ENCODE measurements at places on chromosomes 2 and 18.

DNA sequence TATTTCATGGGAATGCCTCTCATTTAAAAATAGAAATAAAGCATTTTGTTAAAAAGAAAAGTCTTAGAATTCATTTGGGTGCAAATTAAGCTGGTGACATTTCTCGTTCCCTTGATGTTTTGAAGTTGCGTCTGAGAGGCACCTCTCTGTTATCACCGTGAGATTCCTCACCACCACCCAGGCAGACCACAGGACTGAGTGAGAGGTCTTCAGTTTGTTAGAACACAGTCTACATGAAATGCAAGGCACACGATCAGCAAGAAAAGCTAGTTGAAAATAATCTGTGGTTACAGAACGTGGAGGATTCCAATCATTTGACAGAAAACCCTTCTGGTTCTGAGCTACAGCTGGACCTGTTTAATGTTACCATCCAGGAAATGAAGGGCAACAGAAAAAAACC is 116.0 kb downstream of the UXS1 start:
- no peak for DNase-seq

GRCh38 chr18:56563568-56563967 is 74.8 kb downstream of the TXNL1 start:
- DNase-seq, result no peak

DNA sequence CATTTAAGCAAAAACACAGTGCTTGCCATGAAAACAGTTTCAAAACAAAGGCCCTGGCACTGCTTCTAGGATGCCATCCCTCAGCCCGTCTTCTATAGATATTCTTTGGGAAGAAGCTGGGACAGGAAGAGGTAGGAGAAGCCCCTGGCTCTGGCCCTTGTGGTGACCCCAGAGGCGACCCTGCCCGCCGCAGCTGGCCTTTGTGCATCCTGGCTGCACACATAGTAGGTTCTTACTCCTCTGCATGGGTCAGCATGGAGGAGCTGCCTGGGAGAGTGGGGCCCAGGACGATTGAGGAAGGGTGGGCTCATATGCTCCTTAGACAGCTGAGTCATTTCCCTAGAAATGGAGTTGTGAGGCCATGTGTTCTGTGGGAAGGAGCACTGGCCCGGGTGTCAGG is 44.4 kb upstream of the OTOF start:
- no peak for DNase-seq

GRCh38 chr2:176934869-176935415 is 277.7 kb upstream of the HNRNPA3 start:
- DNase-seq, result no peak

DNA sequence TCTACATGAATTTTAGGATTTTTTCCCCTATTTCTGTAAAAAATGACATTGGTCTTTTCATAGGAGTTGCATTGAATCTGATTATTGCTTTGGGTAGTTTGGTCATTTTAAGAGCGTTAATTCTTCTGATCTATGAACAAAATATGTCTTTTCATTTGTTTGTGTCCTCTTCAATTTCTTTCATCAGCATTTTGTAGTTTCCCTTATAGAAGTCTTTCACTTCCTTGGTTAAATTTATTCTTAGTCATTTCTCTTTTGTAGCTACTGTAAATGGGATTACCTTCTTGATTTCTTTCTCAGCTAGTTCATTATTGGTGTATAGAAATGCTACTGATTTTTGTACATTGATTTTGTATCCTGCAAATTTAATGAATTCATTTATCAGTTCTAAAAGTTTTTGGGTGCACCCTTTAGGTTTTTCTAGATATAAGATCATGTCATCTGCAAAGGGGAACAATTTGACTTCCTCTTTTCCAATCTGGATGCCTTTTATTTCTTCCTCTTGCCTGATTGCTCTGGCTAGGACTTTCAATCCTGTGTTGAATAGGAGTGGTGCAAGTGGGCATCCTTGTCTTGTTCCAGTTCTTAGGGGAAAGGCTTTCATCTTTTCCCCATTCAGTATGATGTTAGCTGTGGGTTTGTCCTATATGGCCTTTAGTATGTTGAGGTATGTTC is 36.6 kb upstream of the AAK1 start:
- no peak for DNase-seq

GRCh38 chr2:117997872-117998454 is 15.9 kb downstream of the CCDC93 start:
- DNase-seq, result no peak

DNA sequence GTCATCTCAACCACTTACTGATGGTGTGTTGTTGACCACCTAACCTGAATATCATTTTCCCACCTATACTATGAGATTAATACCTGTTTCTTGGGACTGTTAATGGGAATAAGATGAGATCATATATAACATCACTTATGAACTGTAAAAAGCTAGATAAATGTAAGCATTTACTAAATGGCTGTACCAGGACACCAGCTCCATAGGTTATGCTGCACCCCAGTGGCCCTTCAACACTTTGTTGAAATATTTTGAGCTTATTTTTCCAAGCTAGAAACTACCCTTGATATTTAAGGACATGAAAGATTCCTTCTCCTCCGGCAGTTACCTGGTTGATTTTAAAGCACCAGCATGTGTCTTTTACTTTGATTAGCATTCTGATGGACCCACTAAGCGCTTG is 138.0 kb upstream of the CDCA7 start:
- no peak for DNase-seq

DNA sequence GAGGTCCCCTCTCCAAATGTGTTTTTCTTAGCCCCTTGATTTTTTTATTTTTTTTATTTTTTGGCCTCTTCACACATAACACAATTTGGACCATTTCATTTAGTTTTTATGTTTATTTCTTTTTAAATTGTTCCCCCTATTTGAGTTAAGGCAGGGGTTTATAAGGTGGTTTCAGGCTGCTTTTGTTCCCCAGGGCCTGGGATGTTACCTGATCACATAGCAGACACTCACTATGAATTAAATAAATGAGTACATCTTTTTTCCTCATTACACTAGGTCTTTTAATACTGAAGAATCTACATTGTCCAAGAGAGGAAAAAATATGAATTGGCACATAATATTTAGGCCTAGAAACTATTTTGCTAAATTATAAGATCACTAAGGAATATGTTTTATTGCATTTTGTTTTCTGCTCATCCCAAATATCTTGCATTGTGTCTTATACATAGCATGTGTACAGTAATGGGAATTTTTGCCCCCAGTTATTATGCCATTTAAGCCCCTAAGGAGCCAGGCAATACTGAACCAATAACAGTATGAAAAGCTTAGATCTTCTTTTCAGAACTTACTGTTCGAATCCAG is 112.4 kb upstream of the MAPRE2 start:
- no peak for DNase-seq

DNA sequence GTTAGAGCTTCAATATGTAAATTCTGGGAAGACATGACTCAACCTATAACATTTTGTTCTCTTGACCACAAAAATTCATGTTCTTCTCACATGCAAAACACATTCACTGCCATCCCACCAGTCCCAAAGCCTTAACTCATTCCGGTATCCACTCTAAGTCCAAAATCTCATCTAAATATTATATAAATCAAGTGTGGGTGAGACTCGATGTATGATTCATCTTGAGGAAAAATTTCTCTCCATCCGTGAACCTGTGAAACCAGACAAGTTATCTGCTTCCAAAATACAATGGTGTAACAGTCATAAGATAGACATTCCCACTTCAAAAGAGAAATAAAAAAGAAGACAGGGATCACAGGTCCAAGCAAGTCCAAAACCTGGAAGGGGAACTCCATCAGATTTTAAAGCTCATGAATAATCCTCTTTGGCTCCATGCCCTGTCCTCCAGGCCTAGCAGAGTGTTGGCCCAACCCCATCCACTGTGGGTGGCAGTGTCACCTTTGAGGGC is 101.3 kb downstream of the RAD51AP2 start:
- DNase-seq, result no peak

DNA sequence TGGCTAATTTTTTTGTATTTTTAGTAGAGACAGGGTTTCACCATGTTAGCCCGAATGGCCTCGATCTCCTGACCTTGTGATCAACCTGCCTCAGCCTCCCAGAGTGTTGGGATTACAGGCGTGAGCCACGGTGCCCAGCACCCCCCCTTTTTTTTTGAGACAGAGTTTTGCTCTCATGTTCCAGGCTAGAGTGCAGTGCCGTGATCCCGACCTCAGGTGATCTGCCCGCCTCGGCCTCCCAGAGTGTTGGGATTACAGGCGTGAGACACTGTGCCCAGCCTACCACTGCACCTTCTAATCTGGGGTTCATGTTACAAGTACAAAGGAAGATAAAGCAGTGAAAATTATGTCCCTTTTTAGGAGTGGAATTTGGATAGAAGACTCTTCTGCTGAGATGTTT is 41.5 kb upstream of the CABLES1 start:
- DNase-seq, result no peak

DNA sequence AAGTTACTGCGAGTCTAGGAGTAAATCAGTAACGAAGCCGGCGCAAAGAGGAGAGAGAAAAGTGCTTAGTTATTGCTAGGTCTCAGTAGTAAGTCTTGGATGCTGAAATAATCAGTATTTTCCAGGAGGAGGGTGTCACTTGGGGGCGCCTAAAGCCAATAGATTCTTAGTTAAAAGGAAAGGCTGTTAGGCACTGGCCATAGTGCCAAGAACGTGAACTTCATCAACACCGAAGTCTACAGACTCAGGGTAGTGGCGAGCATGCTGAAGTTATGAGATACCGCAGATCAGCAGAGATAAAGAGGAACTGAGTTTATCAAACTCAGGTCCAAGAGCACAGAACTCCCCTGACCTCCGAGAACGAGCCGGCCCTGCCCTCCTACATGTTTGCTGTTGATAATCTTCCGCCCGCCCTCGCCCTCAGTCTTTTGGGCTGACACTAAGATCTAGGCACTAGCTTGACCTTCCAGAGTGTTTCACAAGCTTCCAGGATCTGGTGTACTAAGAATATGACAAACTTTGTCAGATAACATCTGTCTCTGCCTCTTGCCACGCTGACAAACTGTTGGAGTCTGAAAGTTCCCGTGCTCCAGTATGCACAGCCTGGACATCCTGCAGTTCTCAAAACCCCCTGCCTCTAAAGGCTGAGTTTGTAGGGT is 49.2 kb downstream of the CYB5A start:
- DNase-seq, result no peak

- DNase-seq, result no peak
These were observed 382.2 kb downstream of the TGIF1 start for GRCh38 chr18:3832025-3832638.

DNA sequence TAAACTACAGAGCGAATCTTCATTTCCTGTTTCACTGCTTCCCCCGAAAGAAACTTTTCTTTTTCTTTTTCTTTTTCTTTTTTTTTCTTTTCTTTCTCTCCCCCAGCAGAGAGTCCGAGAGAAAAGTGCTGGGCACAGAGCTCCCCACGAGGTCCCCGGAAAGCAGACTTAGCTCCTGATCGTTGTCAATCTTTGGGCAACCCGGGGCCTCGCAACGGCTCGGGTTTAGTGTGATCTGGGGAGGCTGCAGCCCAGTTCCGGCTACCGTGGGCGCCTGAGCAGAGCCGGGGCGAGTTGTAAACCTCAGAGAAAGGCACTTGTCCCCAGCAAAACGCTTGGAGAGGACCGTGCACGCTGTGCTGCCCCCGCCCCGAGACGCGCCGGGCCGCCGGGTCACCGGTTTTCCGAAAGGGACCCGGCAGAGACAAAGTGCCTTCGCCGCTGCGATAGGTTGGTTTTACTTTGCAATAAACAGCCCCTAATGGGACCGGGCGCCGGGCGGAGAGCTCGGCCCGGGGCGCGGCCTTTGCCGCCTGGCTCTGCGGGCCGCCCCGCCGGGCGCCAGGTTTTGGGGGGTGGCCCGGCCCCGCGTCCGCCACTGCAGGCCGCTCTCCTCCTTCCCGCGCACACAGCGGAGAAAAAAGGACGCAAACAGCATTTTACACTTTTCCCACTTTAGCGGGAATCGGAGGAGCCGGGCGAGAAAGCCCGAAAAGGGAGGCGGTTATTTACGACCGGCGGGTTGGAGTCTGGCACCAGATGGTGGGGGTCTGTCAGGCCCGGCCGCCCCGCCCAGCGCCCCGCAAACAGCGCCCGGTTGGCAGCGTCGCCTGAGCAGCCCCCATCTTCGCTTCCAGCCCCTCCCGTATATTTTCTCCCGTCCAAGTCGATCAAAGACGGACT is 136.0 kb downstream of the INSIG2 start:
- DNase-seq, result peak; percentile 29
